ENCODE measurements at places on chromosomes 11 and 22. TPM values are rescaled to one million over a fixed set of nuclear protein-coding genes. Genes with fewer than 3 reads are reported as not detected.

GRCh38 chr11:104432981-104433380 lies 269.0 kb upstream of the PDGFD start:
- no peak for DNase-seq

GRCh38 chr22:17411213-17411612 lies 42.0 kb downstream of the CECR2 start:
- DNase-seq, result no peak

The ABCG4 gene
- 0.11 TPM for total RNA-seq

The CALCA gene
- total RNA-seq, result not detected

The MFNG gene
- 162 TPM for total RNA-seq

The SDHAF2 gene
- 48.8 TPM for total RNA-seq

DNA sequence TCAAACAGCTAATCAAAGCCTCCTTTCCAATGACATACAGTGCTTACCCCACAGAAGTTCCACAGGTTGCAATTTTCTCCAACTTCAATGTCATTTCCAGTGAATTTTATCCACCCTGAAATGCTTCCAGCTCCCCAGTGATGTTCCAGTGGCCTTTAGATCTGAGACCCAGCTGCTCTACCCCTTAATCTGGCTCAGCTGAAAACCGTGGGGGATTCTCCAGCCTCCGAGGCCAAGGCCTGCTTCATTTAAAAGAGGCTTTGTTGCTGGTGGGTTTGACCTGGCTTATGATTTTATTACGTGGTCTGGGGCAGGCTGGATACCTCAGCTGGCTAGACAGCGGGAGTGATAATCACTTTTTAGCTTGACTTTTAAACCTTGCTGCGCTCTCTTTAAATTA lies 10.9 kb downstream of the HEPHL1 start:
- no peak for DNase-seq

DNA sequence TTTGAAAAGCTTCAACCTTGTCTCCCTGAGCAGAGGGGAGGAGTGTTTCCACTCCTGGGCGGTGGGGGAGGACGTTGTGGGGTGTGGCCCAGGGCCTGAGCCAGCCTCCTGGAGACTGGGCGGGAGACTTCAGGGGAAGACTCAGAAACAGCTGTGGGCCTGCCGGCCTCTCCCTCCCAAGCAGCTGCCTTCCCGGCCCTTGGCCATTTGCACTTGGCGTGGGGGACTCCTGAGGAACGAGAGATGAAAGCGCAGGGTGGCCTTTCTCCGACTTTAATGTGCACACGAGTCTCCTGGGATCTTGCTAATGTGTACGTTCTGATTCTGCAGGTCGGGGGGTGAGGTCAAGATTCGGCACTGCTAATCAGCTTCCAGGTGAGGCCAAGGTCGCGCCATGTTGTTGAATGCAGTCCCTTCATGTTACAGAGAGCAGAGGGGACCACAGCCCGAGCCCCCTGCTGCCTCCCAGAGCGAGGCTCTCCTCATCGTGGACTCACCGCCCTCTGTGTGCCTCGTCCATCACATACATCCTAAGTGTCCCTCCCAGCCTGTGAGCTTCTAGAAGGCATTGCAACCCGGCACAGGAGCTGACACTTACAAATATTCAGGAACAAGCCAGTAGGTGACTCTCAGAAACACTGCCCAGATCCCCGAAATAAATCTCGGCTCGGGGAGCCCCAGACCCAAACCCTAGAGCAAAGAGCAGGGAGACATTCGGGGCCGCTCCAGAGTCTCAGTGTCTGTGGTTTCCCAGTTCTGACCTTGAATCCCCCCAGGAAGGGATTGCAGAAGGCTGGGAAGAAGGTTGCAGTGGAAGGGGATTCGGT lies 7.7 kb downstream of the LIF start:
- no peak for DNase-seq

DNA sequence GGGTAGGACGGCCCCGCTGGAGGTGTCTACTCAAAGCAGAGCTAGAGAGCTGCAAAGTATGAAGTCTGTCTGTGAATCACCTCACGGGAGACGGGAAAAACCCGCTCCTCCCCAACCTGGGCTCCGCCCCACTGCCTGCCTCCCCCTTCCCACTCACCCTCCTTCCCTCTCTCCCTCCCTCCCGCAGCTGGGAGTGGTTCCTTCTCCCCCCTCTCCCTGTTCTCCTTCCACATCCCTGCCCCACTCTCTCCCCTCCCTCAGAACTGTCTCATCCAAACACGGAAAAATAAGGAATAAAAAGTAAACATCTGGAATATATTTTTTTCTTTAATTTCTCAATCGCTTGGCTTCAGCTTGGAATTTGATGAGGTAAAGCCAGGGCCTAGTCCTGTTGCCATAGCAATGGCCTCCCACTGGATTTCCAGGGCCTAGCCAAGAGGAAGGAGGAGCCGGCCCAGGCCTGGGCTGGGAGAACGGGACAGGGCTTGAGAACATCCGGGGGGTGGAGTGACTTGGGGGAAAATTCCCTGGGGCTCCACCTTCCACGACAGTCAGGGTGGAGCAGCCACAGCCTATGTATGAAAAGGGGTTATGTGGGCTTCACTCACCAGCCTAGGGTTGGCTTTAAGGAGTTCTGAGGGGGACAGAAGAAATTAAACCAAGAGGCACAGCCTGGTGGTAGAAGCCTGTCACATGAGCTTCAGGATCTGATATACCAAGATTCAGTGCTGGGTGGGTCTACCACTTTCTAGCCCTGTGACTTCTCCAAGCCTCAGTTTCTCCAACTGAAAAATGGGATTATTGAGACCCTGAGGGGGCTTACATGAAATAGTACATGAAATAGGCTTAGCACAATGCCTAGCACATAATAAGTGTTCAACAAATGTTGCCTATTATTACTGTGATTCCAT lies 2.2 kb downstream of the TNKS1BP1 start:
- DNase-seq, result no peak
